Lower leg skin (tissue), 4 donors: ENCODE measurements at places on chromosomes 16 and 17.
A peak's percentile ranks its signal among the peaks of the same experiment; 100 is the strongest.

DNA sequence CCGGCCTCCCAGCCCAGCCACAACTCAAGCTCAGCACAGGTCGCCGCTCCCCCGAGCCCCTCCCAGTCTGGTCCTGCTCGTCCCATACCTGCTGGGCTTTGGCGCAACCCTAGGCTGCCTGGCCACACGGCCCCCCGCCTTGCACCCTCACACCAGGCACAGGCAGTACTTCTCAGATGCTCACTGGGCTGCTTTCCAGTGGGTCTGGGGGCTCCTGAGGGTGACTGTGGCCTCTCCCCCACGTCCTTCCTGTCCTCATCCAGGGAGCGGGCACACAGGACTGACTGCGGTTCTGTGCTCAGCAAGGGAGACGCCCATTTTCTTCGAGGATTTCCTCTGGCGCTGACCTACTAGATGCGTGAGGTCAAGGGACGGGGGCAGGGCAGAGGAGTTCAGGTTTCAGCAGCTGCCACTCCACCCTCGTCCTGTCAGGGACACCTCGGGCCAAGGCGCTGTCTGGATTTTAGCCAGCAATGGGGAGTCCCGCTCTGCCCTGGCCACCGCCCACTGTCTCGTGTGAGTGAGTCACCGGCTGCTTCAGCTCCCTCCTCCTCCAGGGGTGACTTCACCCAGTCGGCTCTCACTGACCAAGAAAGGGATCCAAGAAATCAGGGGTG is 115.8 kb downstream of the NPIPB11 start:
- peak; percentile 98 for DNase-seq

- DNase-seq, result no peak
Observed at GRCh38 chr17:31007695-31008373, 37.0 kb downstream of the RNF135 start.

DNA sequence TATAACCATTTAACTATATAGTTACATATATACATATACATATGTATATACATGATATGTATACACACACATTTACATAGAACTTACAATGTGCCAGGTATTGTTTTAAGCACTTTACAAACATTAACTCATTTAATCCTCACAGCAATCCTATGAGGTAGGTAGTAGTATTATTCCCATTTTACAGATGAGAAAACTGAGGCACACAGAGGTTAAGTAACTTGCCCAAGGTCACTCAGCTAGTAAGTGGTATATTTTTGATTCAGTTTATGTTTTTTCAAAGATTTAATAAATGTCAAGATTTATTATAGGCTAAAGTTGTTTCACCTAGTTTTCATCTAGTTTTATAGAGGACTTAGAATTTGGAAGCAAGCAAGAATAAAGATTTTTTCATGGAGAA is 6.6 kb downstream of the KRT222 start:
- DNase-seq, result no peak

DNA sequence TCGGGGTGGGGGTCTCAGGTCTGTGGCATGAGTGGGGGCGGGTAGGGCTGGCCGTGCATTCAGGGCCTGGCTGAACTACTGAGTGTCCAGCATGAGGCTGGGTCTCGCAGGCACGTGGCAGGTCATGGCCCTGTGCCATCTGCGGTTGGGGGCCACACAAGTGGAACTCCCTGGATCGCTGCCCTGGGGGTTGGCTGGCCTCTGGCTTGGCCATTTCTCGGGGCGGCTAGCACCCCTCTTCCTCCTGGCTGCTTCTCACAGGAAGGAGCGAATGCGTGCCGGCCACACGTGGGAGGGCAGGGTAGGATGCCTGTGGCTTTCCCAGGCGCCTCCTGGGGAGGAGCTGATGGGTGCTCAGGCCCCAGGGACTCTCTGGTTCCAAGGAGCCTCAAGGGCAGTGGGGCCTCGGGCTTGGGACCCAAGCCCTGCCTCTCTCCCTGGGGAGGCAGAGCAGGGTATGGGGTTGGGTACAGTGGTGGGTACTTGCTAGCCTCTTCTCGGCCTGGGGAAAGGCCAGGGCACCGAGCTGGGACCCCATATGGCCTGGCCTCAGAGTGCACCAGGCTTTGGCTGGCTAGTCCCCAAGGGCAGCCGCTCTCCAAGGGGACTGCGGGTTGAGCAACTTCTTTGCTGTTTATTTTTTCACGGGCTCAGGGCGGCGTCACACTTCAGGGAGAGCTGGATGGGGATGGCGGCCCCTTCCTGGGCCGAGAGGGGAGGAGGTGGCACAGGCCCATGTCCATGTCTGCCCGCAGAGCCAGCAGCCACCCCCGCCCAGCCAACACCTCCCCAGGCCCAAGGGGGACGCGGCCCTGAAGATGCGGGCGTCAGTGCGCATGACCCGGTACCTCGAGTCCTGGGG is 37.5 kb downstream of the ADCY7 start:
- DNase-seq, result peak; percentile 84

GRCh38 chr17:8821446-8822105 is 22.4 kb upstream of the MFSD6L start:
- peak; percentile 6 for DNase-seq

GRCh38 chr17:77924757-77925336 is 33.7 kb upstream of the TNRC6C start:
- no peak for DNase-seq

DNA sequence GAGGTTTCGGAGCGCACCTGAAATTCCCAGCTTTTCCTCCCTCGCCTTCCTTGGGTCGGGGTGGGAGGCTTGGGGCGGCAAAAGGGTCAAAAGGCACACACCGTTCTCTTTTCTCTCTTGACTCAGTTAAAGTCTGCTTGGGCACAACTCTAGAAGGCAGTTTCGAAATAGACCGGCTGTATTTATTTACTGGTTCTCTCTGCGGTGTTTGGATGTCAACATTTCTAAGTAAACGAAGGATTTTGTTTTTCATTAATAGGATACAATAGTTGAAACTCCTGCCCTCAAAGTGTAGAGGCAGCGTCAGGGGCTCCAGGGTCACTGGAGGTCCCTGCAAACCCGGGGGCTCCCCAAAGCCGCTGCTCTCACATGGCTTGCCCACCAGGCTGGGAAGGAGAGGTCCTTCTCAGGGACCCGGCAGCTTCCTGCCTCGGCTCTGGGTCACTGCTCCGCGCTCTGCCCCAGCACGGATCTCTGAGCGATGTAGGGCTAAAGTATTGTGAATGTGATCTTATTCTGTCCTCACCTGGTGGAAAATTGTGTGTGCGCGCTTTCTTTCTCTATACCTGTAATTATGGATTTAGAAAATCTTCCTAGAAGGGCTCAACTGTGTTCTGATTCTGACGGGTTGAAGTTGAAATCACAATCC is 952 bp downstream of the BMERB1 start:
- no peak for DNase-seq
